ENCODE measurements at places on chromosomes 12 and 14. TPM values are rescaled to one million over a fixed set of nuclear protein-coding genes. Genes with fewer than 3 reads are reported as not detected.
A peak's percentile ranks its signal among the peaks of the same experiment; 100 is the strongest.

DNA sequence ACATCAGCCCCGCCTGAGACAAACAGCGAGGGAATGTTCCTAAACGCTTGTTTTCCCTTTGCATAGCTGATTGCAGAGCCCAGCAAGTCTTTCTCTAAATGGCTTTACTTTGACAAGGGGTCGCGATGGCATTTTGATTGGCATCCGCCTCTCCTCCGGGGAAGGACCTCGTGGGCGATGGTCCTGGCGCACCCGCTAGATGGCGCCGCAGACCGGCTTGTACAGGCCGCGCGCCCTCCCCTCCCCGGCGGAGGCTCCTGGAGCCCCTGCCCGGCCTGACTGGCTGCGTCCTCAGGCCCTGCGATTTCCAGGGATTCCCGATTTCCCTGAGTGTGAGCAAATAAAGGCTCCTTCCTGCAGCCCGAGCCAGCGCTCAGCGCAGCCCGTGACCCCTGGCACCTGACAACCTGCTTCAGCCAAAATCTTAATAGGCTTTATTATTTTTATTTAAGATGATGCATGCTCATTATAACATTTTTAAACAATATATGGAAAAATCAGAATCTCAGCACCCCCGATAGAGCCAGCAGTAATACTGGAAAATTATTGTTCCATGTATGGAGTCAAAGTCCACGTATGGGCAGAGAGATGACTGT, 468.3 kb downstream of the AACS start:
- DNase-seq = peak; percentile 19

- DNase-seq = no peak
Observed at GRCh38 chr12:124684971-124685688, 117.7 kb upstream of the NCOR2 start.

GRCh38 chr12:91400271-91400670, 217.7 kb upstream of the DCN start:
- no peak for DNase-seq

- DNase-seq = no peak
Observed at GRCh38 chr14:68219407-68219806, 399.8 kb downstream of the RAD51B start.

DNA sequence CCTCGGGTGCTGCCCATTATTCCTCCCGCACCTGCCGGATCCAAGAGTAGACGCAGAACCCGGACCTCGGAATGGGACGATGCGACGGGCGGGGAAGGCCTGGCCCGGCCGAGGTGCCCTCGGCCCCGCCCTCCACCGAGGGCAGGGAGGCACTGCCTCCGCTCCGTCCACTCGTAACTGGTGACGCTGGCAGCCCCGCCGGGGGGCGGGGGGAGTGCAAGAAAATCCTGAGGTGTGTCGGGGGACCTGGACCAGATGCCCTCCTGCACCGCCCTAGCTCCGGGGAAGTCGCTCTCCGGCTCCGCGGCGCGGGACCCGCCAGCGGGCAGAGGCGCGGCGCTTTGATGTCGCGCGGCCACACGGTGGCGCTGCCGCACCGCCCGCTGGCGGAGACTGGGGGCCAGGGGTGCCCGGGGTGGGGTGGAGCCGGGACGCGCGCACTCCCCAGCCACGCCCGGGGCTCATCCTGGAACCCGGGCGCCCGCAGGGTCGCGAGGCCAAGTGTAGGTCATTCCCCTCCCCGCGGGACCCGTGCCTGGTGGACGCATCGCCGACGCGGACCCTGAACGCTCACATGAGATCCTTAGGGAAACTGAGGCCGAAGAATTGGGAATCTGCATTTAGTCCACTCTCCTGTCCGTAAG, 202.8 kb downstream of the TTC8 start:
- DNase-seq = peak; percentile 67

- no peak for DNase-seq
Observed at GRCh38 chr12:75488553-75488952, 8.0 kb downstream of the GLIPR1 start.

DNA sequence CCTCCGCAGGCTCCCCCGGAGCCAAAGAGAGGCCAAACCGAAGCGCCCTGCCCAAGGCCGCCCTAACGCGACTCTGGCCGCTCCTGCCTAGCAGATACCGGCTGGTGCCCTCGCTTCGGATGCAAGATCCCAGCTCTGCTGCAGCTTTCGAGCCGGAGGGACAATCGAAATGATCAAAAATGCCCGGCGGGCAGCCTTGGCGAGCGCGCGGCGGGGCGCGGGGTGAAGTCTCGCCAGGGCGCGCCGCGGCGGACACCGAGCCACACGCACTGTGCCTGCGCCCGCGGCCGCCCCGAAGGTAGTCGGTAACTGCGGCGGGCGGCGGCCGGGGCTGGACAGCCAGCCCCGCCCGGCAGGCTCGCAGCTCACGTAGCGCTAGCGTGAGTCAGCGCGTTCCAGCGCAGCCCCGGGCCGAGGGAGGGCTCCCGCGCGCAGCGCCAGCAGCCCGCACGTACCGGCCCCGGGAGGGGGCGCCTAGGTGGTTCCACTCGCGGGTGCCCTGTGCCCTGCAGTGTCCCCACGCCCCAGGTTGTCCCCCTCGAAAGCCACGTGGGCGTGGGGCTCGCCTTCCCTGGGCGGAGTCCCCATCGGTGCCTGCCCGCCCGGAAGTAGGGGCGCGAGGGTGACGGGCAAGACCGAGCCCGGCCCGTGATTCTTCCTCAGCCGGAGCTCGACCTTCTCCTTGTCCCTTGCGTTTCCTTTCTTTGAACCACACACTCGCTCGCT, 109.2 kb upstream of the EGLN3 start:
- DNase-seq = peak; percentile 85

DNA sequence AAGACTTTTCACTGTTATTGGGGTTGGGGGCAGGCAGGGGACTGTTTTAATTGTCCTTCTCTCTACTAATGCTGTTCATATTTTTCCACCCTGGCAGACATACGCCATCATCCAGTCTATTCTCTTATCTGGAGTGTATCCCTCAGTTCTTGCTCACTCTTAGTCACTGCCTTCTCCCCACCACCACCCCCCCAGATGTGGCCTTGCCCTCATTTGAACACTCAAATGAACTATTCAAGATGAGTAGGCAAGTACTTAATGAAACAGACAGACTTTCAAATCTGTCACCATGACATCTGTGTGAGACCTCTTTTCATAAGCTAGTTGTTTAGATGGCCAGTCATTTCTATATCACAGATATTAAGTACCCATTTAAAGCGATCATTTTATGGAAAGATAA, 10.1 kb downstream of the NUDT4 start:
- no peak for DNase-seq

DNA sequence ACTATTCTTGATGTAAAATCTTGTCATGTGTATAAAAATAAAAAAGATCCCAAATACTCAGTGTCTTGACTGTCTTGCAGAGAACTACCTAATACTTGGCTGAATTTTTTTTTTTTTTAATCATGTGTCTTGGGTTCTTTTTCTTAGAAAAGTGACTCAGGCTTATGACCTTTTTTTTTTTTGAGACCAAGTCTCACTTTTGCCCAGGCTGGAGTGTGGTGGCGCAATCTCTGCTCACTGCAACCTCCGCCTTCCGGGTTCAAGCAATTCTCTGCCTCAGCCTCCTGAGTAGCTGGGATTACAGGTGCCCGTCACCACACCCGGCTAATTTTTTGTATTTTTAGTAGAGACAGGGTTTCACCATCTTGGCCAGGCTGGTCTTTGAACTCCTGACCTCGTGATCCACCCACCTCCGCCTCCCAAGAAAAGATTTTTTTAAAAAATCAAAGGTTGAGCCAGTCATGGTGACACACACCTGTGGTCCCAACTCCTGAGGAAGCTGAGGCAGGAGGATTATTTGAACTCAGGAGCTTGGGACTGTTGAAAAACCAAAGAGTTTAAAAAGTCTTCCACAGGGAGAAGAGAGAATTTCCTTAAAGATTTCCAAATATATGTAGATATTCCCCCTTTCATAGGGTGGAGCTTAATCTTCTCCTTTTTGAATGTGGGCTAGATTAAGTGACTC, 17.7 kb upstream of the TDG start:
- DNase-seq = no peak

GRCh38 chr14:95077345-95077744, 80.0 kb downstream of the DICER1 start:
- DNase-seq = no peak

- DNase-seq = no peak
Observed at GRCh38 chr12:121162985-121163384, 30.3 kb downstream of the P2RX7 start.

DNA sequence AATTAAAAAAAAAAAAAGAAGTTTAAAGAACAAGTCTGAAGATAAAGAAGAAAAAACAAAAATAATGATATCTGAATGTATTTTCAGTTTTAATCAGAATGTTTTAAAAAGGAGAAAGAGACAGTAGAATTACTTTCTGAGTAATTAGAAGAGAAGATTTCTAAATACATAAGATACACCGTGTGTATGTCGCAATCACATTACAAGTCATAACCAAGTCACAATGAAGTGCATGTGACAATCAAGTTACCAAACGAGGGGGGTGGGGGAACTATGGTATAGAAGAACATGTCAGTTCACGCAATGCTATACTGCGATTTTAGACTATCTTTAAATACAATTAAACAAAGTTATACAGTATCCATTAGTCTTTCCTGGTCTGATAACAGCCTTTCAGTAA, 1464.1 kb upstream of the FLRT2 start:
- no peak for DNase-seq

DNA sequence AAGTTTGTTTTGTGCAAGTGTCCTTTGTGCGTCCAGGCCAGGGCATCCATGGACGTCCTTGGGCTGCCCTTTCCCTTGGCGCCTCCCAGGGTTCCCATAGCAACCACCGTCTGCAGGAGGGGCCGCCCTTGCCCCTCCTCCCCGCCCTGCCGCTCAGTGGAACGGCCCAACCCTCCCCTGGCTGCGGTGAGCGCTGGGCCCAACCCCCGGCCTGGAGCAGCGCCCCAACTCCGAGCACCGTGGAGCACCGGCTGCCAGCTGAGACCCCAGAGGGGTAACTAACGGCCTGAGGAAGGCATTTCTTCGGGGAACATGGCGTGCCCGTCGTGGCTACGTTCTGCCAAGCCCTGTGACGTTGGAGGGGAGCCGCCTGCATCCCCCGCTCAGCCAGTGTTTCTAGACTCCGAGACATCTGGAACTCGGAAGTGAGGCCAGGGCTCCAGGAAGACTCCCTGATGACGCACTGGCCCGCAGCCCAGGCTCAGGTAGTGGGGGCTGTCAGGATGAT, 5.3 kb upstream of the ACACB start:
- DNase-seq = peak; percentile 96

GRCh38 chr12:99257672-99258071, 389.9 kb upstream of the GARIN6 start:
- peak; percentile 5 for DNase-seq

GRCh38 chr14:97100306-97100705, 303.1 kb downstream of the VRK1 start:
- no peak for DNase-seq

GRCh38 chr12:42905419-42905705, 315.8 kb upstream of the PRICKLE1 start:
- DNase-seq = no peak

GRCh38 chr12:123761841-123762714, at the start of gene DNAH10:
DNAH10 (plus strand) TSS chr12:123762301; CDS start chr12:123762337, 36 bp downstream.
- DNase-seq = no peak

DNA sequence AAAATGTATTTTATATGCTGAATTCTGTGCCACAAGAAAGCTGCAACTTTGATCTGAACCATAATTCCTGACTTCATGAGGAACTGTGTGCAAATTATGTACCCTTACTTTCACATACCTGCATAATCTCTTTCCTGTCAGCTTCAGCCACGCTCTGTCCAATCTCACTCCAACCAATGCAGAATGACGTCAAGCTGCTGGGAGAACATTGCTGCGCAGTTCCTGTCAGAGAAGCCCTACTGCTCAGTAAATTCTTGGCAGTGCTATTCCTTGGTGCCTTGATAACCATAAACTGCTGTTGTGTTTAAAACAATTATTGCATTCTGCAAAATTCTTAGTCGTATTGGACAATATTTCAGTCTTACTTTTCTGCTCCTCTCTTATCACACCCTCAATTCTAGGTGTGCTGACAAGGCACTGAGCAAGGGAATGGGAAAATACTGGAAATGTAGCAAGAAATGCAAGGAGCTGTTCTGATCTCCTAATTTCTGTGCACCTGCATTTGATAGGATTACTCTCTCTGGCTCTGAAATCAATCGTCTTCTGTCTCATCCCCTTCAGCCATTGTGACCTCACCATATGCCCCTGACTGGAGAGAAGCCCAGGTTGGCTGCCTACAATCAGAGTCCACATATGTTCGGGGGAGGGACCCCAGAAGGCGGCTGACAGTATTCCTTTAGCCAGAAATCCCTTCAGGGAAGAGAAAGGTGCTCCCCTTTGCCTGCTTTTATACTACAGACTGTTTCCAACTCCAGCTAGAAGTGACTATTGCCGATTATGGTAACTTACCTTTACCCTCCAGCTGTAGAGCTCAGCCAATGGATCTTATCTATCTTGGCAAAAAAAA, 274.9 kb upstream of the NOVA1 start:
- DNase-seq = peak; percentile 47

- DNase-seq = no peak
Observed at GRCh38 chr14:101231828-101232227, 328.3 kb upstream of the RTL1 start.

DNA sequence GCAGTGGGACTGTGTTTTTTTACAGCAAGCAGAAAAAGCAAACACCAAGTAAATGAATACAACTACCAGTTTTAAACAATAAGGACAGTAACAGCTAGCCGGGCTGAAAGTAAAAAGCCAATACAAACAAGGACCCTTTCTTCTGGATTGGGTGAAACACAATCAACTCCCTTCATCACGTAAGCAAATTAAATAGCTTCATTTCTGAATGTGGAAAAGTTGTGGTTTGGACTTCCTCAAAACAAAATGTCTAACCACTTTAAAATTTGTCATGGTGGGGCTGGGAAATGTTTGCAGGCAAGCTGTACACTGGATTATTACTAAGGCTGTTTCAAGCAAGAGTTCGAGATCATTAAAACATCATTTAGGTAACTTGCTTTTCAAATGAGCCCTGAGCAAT, 47.4 kb downstream of the TCHP start:
- no peak for DNase-seq

- DNase-seq = no peak
Observed at GRCh38 chr14:64965356-64966000, 6.7 kb downstream of the RAB15 start.

- no peak for DNase-seq
Observed at GRCh38 chr14:42334931-42335330, 728.3 kb downstream of the LRFN5 start.

- no peak for DNase-seq
Observed at GRCh38 chr12:116736962-116737773, 701 bp downstream of the SPRING1 start.

GPRC5A gene
- 4.5 TPM for total RNA-seq

ZBTB1 gene
- 22.3 TPM for total RNA-seq

SERPINA1 gene
- 6.9 TPM for total RNA-seq

TTC9 gene
- 2.9 TPM for total RNA-seq

B3GNT4 gene
- total RNA-seq = not detected

CLEC1A gene
- 3.3 TPM for total RNA-seq

SLC17A8 gene
- total RNA-seq = not detected
